ENCODE measurements at places on chromosomes 2 and 18.

DNA sequence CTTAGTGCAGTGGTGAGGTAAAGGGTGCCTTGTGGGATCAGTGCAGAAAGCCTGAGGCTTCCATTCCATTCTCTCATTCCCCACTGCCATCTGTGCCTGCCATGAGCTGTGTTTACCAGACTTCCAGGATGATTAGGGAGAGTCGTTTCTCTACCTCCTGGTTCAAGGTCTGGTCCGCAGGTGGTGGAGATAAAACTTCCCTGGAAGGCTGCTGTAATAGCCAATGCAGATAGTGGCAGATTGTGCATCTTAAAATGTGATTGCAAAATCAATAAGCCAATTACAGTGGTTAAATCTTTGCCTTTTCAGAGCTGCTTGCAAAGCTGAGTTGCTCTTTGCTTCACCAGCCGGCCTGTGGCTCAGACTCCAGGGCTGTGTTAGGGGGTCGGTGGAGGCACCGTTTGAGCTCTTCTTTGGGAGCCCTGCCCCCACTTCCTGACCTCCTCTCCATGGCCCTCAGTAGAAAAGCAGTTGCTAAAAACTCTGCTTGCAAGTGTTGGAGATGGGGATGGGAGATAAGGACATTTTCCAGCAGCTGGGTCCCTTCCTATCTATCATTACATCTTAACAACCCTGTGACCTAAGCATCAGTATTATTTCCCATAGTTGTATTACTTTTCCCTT lies 95.2 kb upstream of the HS6ST1 start:
- DNase-seq = no peak

- no peak for DNase-seq
Observed at GRCh38 chr2:230161184-230161583, 58.6 kb downstream of the SP110 start.

- DNase-seq = no peak
Observed at GRCh38 chr18:49109565-49110251, 158.9 kb upstream of the SMAD7 start.

- DNase-seq = no peak
Observed at GRCh38 chr2:174678395-174678794, 80.8 kb upstream of the WIPF1 start.

- DNase-seq = no peak
Observed at GRCh38 chr2:189261431-189261841, 81.9 kb upstream of the COL5A2 start.

- DNase-seq = no peak
Observed at GRCh38 chr2:30408961-30409387, 38.1 kb upstream of the LCLAT1 start.

DNA sequence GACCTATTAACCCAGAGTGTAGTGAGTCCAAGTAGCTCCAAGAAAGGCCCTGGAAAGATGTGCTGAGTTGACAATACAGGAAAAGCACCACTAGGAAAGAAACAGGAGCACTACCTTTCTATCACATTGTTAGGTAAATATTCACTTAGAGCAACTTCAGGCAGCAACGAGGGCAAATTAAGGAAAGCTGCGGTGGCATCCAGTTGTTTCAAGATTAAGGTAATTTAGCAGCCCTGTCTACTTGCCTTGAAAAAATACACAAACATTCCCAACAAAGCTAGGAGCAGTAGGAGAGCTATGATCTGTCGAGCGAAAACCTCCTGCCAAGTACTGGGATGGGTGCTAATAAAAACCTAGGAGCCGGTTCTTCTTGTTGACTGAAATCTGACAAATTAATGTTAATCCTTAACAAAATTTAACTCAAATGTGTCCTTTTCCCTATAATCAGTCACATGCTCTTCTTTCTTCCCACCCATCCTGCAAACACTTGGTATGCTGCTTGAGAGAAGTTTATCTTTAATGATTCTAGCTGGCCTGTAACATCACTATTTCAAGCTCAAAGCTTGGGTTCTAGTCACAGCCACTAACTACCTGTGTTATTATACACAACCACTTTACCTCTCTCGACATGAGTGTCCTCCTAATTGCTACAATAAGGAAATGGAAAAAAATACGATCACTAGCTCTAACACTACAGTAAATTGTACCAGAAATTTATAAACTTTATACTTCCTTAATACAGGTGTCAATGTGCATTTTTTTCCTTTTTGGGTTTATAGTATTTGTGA lies 2.0 kb downstream of the ACAA2 start:
- no peak for DNase-seq

DNA sequence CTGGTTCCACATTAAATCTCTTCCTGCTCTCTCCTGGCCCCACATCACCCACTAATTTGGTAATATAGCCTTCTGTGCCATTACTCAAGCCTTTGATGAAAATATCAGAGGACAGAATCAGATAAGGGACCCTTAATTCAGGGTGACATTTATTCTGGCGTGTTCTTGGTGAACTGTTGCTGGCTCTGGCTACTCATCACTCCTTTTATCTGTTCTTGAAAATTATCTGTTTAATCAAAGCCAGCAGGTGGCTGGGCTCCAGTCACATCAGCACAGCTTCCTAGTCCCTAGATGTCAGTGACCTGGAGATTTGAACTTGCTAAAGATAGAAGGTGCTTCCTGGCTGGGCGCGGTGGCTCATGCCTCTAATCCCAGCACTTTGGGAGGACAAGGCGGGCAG lies 26.9 kb upstream of the SLC35F6 start:
- DNase-seq = no peak

- no peak for DNase-seq
Observed at GRCh38 chr2:143183804-143184463, 54.7 kb downstream of the ARHGAP15 start.

DNA sequence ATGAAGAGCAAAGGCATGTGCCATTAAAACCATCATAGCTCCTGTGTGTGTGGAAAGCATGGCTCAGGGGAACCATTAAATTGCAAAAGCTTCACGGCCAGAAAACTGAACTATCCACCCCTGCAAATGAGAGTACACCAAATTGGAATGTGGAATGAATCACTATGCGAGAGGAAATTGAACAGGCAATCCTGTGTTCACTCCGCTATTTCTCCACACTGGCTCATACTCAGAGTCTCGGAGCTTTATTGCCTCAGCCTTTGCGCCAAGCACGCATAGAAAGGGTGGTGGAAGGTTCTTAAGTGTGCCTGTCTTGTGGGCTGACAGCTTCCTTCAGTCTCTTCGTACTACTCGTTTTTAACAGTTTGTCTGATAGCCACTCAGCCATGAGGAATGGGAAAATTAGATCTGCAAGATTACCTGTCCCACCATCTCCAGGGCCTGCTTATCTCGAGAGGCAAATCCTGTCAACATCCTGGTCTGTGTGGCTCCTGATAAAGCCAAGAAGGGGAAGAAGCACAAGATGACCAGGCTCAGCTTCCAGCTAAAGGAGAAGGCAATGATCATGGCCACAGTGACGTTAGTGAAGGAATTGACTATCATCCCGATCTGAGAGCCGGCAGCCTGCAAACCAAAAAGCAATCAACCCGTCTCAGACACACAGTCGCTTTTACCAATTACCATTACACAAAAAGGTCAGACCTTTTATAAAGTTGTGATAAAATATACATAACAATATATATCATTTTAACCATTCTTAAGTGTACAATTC lies 34.9 kb downstream of the G6PC2 start:
- no peak for DNase-seq

- DNase-seq = no peak
Observed at GRCh38 chr18:80169607-80170006, 60.5 kb downstream of the ADNP2 start.

GRCh38 chr2:28895189-28895893 lies 874 bp downstream of the WDR43 start:
- DNase-seq = peak; percentile 15

GRCh38 chr2:19331450-19331849 lies 27.0 kb downstream of the OSR1 start:
- DNase-seq = no peak

GRCh38 chr18:5288517-5288935 lies 7.0 kb downstream of the ZBTB14 start:
- DNase-seq = no peak

DNA sequence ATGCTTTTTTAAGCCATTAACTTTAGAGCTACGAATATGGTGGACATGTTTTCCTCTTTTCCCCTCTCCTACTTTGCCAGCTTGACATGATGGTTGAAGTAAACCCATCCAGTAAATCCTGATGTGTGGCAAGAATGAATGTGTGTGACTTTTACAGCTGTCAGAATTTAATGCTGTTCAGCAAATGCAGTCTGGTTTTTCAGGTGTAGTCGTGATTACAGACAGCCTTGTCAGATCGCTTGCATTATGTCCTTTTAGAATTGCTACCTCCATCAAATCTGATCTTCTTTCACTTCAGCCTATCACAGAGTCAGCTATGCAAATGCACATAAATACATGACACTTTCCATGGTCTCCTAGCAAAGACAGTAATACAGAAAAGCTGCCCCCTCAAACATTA lies 278.5 kb downstream of the FBXO15 start:
- no peak for DNase-seq

- DNase-seq = no peak
Observed at GRCh38 chr2:156706576-156706975, 270.4 kb downstream of the GPD2 start.

DNA sequence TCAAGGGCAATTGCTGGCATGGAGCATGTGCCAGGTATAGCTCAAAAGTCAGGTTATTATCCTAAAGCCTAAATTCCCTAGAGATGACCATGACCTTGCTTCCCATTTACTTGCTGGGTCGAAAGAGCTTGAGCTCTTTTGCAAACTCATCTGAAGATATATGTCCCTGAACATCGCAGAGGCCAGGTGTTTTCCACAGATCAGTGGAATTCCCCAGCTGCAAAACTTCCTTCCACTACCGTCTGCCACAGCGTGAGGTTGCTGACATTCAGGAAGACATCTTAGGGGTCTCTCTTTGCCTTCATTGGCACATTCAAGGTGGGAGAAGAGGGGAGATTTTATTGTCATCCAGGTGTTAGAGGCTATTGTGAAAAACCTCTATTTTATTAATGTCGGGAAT lies 171.0 kb downstream of the MIB1 start:
- DNase-seq = no peak

GRCh38 chr2:217035967-217036366 lies 176.1 kb upstream of the TNP1 start:
- DNase-seq = no peak

- DNase-seq = no peak
Observed at GRCh38 chr18:63590373-63590772, 3.2 kb downstream of the SERPINB13 start.

DNA sequence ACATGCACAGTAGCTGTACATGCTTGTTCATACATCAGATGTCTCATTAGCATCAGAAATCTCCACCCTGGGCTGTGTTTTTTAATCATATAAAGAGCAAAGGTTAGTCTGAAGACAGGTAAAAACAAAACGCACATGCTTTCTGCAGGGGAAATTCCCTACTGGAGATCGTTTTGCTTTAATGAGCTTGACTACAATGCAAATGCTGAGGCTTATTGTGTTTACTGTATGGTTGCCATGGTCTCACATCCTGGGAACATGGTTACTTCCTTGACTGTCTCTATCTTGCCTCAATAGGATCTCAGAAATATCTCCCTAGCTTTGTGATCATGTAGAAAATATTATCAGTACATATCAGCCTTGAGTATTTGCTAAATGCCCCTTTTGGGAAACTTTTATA lies 336.5 kb upstream of the TFPI start:
- DNase-seq = no peak

- DNase-seq = no peak
Observed at GRCh38 chr2:18824325-18824790, 235.0 kb upstream of the NT5C1B start.

DNA sequence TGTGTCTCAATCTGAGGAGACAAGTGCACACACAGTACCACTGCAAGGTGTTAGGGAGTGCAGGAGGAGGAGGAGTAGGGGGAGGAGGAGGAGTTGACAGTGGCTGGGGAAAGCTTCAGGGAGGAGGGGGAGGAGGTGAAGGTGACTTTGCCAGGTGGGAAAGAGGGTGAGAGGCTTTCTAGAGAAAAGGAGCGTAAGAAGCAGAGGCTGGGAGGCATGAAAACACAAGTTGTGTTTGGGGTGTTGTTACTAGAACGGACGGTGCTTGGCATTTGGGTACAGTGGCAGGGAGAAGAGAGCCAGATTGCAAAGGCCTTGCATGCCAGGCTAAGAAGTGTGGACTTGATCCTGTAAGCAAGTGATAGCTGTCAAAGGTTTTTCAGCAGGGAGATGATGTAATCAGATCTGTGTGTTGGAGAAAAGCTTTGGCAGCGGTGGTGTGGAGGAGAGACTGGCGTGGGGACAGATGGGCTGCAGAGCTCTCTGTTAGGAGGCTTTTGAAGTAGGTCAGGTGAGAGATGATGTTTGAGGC lies 16.2 kb downstream of the TANC1 start:
- no peak for DNase-seq

DNA sequence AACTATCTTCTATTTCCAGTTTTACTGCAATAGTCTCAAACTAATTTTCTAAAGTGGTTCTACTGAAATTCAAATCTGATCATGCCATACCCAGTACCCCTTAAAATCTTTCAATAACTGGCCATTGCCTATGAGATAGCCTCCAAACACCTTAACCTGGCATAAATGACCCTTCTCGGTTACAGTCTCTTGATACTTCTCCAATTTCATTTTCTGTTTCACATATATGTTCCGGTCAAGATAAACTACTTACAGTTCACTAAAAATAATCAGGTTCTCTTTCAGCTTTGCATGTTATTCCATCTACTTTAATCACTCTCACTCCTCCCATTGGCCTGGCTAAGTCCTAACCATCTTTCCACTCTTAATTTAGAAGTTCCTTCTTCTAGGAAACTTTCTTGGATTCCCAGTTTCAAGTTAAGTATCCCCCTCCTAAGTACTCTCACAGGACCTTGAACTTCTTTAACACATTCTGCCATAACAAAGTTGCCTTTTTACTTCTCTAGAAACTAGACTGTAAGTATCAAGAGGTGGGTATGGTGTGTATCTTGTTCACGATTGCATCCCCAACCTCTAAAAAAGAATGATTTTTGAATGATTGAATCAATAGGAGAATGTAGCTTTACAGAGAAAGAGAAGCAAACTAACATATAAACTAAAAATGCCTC lies 110.2 kb upstream of the RBBP8 start:
- no peak for DNase-seq

DNA sequence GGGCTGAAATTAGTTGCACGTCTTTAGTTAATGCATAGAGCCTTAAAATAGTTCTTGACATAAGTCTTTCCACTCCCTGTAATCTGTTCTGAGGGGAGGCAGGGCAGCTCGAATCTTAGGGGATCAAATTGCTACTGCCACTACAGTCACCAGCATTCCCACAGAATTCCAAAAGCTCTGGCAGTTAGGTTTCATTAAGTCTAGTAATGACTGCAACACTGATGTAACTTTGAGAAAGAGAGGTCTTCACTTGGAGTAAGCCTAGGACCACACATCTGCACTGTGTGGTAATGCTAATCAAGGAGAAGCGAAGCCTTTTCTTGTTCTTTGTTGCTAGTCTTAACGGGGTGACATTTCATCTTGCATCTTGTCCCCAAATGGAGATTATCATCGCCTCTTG lies 19.3 kb upstream of the NCK2 start:
- no peak for DNase-seq

DNA sequence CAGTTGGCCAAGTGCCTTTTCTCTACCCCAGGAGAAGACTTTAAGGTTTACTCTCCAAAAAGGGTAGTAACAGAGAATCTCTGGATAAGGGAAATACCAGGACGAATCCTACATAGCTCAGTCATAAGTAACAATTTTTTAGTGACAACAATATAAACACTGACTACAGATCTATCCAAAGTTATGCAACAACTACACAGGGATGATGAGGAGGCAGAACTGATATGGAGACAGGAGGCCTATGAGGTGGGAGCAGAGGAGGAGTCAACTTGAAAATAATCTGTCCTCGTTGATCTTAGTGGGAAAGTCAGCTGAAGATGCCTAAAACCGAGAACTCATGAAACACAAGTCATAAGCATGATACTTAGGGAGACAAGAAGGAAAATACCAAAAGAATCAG lies 40.2 kb downstream of the SLC35F5 start:
- no peak for DNase-seq

All from activated CD8-positive, alpha-beta memory T cell treated with anti-CD3 and anti-CD28 coated beads for 4 hours (primary cell).